ENCODE measurements at places on chromosomes 4 and X. TPM values are rescaled to one million over a fixed set of nuclear protein-coding genes. Genes with fewer than 3 reads are reported as not detected.
A peak's percentile ranks its signal among the peaks of the same experiment; 100 is the strongest.

Gene SPATA4
- 0.09 TPM for polyA plus RNA-seq

Gene AP1S2
- polyA plus RNA-seq, result 32.3 TPM

Gene BGN
- 17.2 TPM for polyA plus RNA-seq

Gene ARR3
- polyA plus RNA-seq, result 0.43 TPM

GRCh38 chrX:49079489-49080428, at the start of gene WDR45:
WDR45 (minus strand) TSS chrX:49079887; CDS start chrX:49078095, 1,792 bp downstream.
- DNase-seq, result peak; percentile 57

DNA sequence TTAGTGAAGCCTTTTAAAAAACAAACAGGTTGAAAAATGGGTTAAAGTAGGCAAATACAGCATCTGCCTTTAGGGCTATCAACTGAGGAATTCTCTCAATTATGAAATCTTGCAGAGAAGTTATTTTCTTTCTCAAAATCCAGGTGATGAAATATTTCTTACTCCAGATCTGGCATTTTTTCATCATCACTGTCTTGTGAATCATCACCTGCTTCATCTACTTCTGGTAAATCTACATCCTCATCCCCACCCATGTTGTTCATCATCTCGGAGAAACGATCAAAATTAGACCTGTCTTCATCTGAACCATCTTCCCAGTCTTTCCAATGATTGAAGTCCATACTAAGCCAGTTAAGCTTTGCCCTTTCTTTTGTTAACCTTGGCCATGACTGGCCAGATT, 33.3 kb upstream of the HPF1 start:
- DNase-seq, result no peak

GRCh38 chr4:82467471-82467870, 37.1 kb downstream of the ENOPH1 start:
- DNase-seq, result no peak

Data from large intestine (tissue), 12 donors.